ENCODE measurements at places on chromosomes 7 and 10.

GRCh38 chr10:87799860-87800259 is 18.2 kb downstream of the ATAD1 start:
- DNase-seq, result no peak

- no peak for DNase-seq
Observed at GRCh38 chr10:6461961-6462360, 118.1 kb downstream of the PRKCQ start.

- no peak for DNase-seq
Observed at GRCh38 chr7:80711531-80711930, 73.1 kb downstream of the CD36 start.

GRCh38 chr10:2038036-2038435 is 300.7 kb upstream of the ADARB2 start:
- no peak for DNase-seq

GRCh38 chr7:147809786-147810185 is 780.8 kb upstream of the C7orf33 start:
- no peak for DNase-seq

- no peak for DNase-seq
Observed at GRCh38 chr10:13291821-13292773, 7.8 kb downstream of the PHYH start.

- no peak for DNase-seq
Observed at GRCh38 chr10:35565602-35566081, 39.5 kb upstream of the GJD4 start.

DNA sequence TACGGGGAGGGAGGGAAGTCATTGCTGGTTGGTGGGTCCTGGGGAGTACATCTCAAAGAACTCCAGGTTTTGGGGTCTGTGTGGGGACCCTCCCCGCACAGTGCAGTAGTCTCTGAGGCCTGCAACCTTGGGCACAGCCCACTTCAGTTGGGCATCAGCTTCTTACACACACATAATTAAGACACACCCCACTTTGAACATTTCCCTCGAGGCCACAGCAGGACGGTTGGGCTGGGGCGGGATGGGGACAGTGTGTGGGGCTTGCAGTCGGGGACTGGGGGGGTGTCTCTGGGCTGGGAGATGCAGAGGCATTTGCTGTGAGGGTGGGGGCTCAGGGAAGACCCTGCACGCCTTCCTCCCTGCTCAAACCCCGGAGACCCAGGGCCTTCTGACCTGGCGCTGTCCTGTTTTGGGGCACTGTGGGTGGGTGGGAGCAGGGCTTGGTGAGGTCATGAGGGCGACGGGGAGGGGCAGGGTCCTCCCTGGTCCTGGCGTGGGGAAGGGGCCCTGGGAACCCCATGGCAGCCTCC is 1.3 kb downstream of the LFNG start:
- DNase-seq, result no peak

DNA sequence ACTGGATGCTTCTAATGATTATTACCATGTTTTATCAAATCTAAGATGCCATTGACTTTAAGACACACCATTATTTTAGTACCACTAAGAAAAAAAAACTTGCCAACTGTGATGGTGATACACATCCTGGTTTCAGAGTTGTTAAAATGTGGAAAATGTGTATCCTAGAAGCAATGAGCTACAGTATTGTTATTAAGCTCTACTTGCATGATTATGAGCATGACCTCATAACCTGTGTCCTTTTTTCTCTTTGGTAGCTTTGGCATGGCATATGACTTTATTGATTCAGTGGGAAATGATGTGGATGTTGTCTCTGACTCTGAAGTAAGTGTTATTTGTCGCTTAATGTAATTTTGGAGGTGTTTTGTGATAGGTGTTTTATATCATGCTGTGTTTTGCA is 3.3 kb downstream of the EDRF1 start:
- no peak for DNase-seq

DNA sequence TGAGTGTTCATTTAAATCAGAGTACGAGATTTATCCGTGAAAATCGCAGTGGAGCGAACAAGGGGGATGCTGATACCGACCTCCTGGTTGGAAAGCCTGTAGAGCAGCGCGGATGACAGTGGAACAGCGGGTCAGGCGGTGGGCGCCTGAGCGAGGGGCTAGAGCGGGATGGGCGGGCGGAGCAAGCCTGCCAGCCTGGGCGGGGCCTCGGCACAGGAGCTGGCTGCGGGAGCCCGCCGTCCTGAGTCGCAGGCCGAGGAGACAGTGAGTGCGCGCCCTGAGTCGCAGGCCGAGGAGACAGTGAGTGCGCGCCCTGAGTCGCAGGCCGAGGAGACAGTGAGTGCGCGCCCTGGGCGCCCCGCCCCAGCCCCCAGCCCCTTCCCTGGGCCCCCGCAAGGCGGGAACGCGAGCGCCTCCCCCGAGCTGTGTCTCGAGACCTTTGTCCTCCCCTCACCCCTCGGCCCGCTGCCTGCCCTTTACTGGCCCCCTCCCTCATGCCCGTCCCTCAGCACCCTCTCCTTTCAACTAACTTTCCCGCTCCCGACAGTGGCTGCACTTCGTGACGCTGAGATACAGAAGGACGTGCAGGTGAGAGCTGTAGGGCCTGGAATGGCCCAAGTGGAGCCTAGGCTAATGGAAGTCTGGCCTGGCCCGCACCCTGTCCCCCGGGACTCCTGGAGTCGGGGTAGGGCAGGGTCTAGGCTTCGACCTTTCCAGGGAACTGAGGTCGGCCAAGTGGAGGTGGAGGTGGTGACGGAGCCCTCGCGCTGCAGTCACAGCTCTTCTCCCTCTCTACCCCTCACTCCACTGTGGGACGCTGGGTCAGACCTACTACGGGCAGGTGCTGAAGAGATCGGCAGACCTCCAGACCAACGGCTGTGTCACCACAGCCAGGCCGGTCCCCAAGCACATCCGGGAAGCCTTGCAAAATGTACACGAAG is at the start of gene AS3MT:
Gene AS3MT (plus strand): TSS at position 213 of the 941 bp plus-strand sequence. CDS start 123 bp downstream, at position 336.
- no peak for DNase-seq

DNA sequence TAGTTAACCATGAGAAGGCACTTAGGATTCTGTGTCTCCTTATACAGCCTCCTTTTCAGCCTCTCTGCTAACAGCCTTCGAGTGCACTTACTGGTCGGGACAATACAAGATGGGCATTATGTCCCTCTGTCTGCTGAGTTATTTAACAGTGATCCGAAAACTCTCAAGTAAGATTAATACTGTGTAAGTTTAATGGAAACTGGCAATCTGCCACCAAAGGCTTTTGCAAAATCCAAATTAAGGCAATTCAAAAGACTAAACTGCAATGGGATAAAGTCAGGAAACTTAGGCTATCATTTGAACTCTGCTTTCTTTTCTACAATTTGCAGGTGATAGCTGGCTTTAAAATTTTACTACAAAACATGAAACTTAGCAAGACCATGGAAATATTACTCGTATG is 477.8 kb downstream of the TFEC start:
- no peak for DNase-seq

GRCh38 chr7:94062372-94062771 is 58.2 kb upstream of the BET1 start:
- no peak for DNase-seq

DNA sequence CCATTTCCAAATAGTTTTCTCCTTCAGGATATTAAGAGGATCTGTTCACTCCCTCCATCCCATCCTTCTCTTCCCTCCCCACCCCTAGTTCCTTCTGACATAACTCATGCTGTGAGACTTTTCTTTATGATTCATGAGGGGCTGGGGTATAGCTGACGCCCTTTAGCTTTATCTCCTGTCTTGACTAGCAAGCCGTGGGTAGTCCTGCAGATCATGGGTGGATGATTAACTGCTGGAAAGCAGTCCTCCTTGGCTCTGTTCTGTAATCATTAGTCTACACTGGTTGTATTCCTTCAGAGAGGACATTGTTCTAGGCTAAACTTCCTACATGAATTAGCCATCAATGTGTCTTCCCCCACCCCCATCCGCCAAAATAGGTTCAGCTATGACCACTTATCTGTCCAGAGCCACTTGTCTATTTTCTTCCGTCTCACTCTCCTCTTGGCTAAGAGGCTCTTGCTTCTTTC is 135.4 kb downstream of the LRRC4 start:
- no peak for DNase-seq

DNA sequence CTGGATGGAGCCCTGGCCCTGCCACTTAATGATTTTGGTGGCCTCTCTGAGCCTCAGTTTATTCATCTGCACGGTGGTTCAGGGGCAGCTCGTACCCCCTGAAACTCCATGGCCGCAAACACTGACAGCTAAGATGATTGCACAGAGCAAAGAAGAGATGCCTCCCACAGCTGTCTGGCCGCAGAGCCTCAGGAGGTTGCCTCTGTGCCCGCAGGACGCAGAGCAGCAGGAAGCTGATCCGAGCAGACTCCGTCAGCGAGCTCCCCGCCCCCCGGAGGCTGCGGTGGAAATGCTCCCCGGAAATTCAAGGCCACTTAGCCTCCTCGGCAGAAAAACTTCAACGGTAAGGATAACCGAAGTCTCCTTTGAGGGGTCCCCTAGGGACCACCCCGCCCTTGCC is 30.2 kb upstream of the C10orf53 start:
- no peak for DNase-seq

DNA sequence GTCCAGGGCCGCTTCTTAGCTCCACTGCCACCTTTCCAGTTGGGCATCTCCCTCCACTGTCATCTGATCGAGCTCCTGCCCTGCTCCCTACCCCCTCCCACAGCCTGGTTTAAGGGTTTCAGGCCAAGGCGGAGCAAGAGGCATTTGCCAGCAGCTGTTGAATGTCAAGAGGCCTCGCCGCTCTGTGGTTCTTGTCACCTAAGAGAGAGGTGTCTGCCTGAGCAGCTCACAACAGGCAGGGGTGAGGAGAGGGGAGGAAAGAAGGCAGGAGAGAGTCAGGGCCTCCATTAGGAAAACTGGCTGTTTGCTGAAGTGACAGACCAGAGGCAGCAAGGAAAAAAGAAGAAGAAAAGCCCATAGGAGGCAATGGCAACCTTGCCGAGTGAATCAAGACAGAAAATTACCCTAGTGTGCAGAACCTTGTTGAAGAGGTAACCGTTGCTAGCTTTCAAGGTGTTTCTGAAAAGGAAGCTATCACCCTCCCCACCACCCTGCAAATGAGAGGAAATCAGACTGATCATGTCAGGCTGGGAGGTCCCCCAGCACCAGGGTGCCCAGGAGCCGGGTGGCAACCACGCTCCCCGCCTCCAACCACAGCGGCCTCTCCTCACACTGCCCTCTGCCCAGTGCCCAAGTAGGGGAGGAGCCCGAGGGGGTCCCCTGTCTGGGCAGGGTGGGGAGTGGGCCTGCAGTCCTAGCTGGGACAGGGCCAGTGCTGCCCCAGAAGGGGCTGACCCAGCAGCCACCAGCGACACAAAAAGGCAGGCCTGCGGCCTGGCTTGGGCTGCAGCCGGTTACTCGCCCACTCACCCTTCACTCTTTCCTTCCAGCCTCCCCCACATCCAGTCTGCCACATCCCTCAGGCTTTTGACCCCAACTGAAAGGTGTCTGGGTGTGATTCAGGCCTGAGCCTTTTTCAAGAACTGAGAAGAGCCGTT is 7.1 kb downstream of the GATA3 start:
- DNase-seq, result no peak

- peak; percentile 9 for DNase-seq
Observed at GRCh38 chr7:47474937-47475879, 106.7 kb downstream of the TNS3 start.

DNA sequence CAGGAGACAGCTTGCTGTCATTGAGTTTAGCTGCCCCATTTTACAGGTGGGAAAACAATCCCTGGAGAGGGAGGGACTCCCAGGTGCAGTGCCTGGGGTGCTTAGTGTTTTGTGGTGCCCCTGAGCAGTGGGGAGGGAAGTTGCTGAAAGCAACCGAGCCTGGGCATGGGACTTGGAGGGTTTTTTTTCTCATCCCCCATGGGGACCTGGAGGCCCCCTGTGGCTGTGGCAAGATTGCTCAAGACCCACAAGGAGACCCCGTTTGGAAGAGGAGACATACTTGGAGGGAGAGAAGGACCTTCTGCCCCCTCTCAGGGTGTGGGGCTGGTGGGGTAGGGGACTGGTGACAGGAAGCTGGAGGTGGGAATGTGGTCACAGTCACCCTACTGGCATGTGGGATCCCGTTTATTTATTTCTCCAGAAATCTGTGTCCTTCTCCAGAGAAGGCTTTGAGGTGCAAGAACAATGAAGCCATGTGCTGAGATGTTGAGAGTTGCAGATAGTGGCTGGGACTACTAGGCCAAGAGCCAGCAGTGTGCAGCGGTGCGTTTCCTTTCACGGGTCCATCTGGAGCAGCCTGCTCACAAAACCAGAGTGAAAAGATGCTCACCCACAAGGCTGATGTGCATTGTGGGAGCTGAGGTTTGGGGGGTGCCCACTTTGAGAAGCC is 21.5 kb downstream of the ZMIZ1 start:
- no peak for DNase-seq

DNA sequence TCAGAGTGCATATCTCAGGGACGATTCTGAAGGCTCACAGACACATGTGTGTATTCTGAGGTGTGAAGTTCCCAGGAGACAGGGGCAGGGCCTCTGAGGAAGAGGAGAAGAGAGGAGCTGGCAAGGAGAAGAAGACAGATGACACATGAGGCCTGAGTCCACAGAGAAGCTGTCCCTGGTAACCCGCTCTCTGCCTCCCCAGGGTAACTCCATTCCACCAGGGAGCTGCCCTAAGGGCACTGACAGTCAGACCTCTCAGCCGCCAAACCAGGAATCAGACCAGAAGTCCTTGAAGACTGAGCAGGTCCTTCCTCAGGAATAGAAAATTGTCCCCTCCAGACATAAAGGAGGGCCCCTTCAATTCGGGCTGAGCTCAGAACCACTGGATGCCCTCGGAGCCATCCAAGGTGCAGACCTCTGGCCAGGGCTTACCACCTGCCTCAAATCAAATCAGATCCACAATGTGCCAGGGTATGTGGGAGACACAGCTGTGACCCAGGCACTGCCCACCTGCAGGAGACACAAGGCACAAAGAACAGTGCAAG is 57.4 kb downstream of the TLL2 start:
- DNase-seq, result no peak

GRCh38 chr7:22281481-22281880 is 75.5 kb downstream of the RAPGEF5 start:
- no peak for DNase-seq

DNA sequence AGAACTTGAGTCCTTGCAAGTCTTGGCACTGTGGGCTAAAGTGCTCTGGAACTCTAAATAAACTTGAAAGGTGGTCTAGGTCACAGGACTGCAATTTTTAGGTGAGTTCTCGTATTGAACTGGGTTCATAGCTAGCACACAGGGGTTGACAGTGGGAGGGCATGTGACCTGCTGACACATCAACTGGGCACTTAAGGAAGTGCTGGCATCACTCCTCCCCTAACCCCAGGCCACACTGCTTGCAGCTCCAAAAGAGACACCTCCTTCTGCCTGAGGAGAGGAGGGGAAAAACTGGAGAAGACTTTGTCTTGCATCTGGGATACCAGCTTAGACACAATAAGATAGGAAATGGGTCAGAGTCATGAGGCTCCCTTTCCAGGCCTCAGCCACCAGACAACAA is 38.0 kb upstream of the AASS start:
- DNase-seq, result no peak

DNA sequence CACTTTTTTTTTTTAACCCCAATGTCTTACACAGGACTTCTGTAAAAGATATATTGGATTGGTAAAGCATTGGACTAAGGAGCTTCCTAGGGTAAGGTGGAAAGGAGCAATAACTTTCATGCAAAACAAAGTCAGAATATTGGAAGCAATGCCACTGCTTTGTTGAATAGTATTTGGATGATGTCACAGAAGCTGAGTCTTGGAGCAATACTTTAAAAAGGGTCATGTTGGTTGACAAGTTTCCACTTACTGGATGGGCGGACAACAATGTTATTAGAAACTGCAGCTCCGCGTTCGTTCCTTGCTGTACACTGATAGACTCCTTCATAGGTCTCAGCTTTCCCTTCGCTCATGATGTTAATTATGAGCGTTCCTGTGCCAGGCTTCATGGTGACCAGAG is 101.9 kb upstream of the LAMB4 start:
- no peak for DNase-seq
